CD4-positive, alpha-beta T cell treated with Interleukin-6 for 4 hours (primary cell): ENCODE measurements at places on chromosomes 2 and 18.

DNA sequence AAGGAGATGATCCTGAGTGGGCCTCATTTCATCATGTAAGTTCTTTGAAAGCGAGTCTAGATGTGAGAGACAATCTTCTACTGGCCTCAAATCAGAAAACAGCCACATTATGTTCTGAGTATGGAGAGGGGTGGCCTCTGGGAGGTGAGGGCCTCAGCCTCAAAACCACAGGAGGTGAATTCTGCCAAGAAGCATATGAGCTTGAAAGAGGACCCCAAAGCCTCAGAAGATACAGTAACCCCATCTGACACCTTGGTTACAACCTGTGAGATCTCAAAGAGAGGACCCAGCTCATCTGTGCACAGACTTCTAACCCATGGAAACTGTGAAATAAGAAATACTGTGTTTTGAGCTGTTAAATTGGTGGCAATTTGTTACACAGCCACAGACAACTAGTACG is 200.1 kb downstream of the ARHGAP15 start:
- no peak for DNase-seq

DNA sequence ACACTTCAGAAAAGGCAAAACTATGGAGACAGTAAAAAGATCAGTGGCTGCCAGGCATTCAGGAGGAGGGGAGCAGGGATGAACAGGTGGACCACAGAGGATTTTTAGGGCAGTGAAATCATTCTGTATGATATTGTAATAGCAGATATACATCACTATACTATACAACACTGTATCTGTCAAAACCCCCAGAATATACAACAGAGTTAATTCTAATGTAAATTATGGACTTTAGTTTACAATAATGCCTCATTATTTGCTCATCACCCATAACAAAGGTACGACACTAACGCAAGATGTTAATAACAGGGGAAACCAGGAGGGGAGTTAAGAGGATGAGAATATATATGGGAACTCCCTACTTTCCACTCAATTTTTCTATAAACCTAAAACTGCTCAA is 28.8 kb downstream of the MAP3K2 start:
- DNase-seq: no peak

GRCh38 chr18:75809926-75810255 is 382.4 kb upstream of the SMIM21 start:
- no peak for DNase-seq

GRCh38 chr2:18900691-18901141 is 311.3 kb upstream of the NT5C1B start:
- no peak for DNase-seq

DNA sequence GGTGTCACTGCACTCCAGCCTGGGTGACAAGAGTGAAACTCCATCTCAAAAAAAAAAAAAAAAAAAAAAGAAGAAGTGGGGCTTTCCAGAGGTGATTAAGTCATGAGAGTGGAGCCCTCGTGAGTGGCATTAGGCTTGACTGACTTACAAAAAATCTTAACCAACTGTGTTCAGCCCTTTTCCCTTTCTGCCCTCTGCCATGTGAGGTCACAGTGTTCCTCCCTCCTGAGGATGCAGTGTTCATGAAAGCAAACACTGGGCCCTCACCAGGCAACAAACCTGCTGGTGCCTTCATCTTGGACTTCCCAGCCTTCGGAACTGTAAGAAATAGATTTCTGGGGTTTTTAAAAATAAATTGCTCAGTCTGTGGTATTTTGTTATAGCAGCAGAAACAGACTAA is 37.0 kb upstream of the METTL21A start:
- DNase-seq: no peak

DNA sequence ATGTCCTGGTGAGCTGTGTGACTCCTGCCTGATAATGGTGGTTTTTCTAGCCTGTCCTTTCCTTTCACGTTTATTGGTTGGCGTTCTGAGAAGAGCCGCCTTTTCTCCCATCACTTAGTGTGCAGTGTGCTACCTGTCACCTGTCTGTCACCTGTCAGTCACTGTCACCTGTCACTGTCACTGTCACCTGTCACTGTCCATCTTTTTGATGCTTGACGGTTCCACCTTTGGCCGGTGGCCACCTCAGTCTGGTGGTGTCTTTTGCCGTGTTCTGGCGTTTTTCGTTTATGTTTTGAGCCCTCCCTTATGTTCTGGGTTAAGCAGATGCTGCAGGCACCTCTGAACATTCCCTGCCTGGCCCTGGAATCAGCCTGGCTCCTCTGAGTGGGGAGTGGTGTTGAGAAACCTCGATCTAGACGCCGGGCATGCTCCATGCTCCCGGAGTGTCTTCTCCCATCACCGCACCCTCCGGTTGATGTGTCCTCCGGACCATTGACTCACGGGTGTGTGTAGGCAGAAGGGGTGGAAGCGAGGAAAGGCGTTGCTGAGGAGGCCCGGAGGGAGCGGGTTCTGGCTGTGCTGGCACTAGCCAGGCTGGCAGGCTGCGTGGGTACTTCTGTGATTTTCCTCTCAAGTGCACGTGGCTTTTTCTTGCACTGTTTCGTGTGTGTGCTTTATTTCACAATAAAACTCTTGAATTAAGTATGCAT is 20.7 kb downstream of the DTYMK start:
- no peak for DNase-seq

- DNase-seq: no peak
Measured at GRCh38 chr18:29156531-29156930, 979.6 kb upstream of the CDH2 start.

- DNase-seq: no peak
Measured at GRCh38 chr2:134674687-134675086, 44.1 kb downstream of the TMEM163 start.

- DNase-seq: no peak
Measured at GRCh38 chr2:237876951-237877491, 17.6 kb downstream of the RAMP1 start.

- no peak for DNase-seq
Measured at GRCh38 chr2:61693744-61694143, 155.6 kb upstream of the XPO1 start.

DNA sequence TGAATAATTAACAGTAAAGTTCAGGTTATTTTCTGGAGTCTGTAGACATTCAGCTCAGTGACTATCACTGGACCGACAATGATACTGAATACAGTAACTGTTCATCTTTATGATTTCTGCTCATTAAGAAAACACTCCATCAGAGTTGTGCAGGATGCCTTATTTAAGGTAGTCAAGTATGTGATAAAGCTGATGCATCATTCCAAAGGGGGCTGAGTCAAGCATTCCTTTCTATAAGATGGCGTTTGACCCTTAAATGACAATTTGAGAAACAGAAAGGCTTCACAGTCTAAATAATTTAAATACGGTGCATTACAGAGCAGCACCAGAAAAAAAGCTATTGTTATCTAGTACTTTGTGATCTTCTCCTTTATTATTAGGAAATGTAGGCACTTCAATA is 131.1 kb downstream of the CDH2 start:
- no peak for DNase-seq

DNA sequence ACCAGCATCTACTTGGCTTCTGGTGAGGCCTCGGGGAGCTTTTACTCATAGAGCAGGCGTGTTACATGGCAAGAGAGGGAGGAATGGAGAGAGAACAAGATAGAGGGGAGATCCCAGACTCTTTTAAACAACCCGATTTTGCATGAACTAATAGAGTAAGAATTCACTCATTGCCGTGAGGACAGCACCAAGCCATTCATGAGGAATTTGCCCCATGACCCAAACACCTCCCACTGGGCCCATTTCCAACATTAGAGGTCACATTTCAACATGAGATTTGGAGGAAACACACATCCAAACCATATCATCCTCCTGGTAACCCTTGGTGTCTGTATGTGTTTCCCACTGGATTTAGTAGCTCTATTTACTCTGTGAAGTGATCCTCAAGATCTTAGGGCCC is 249.9 kb upstream of the SP5 start:
- DNase-seq: no peak

DNA sequence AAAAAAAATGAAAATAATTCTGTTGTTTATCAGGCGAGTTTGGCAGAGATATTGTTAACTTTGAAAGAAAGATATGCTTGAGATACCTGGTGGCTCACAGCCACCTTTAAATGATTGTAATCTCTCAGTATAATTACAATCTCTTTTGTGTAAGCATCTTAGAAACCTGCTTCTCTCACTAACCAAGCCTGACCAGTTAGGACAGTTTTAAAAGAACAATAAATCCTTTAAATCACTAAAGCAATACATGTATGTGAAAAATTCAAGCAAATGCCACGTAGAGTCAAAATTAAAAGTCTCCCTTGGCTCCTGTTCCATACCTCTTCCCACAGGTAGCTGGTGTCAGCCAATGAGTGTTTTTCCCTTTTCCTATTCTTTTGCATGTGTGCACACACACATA is 15.7 kb upstream of the SGPP2 start:
- DNase-seq: no peak

DNA sequence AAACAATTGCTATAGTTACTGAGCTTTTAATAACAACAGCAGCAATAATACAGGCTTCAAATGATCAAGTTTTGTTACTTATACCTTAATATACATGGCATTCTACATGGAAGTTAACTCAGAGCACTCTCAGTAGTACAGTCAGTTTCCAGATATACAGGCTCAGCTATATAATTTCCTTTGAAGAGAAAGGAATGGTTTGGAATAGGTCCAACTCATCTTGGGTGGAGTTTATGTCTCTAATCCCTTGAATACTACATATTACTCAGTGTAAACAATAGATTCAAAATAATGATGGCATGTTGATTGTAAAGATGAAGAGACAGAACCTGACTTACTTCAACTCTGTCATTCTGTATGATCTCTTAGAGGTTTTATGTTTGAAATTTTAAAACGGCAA is 174.9 kb downstream of the EPHA4 start:
- no peak for DNase-seq
